Activated gamma-delta T cell treated with Interleukin-2 at 50 U/mL for 16 hours (primary cell): ENCODE measurements at places on chromosomes 6 and 20.

- no peak for DNase-seq
Measured at GRCh38 chr20:53304146-53304545, 289.5 kb downstream of the ZNF217 start.

- DNase-seq, result no peak
Measured at GRCh38 chr6:17910189-17910588, 77.2 kb downstream of the KIF13A start.

GRCh38 chr6:16336056-16336818 lies 97.8 kb downstream of the GMPR start:
- DNase-seq, result no peak

- no peak for DNase-seq
Measured at GRCh38 chr6:13680448-13680968, 31.1 kb downstream of the RANBP9 start.

DNA sequence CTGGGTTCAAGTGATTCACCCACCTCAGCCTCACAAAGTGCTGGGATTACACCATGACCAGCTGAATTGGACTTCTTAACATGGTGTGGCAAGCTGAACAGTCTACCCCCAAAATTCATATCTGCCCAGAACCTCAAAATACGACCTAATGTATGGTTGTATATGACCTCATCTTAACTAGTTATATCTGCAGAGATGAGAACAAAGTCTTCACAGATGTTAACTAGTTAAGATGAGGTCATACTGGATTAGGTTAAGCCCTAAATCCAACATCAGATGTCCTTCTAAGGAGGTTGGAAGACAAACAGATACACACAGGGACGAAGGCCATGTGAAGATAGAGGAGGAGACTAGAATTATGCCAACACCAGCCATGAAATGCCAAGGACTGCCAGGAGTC lies 102.5 kb downstream of the JPH2 start:
- no peak for DNase-seq

DNA sequence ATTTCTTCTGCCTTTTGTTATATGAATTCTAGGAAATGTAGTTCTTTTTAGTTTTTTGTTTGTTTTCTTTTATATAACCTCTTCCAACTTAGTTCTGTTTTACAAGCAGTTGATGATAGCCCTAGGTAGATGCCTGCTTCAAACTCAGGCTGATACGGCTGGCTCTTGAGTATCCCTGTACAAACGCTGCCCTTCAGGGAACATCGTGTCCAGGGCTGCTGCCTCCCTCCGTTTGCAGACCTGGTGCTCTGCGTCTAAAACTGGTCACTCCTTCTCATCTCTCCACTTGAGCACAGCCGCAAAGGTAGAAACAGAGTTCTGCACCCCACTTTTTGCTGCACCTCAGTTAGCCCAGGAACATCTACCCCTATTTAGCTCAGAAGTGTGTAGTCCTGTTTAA lies 310.1 kb downstream of the PRL start:
- no peak for DNase-seq

GRCh38 chr6:11722805-11723631 lies 55.6 kb downstream of the ADTRP start:
- DNase-seq, result no peak

DNA sequence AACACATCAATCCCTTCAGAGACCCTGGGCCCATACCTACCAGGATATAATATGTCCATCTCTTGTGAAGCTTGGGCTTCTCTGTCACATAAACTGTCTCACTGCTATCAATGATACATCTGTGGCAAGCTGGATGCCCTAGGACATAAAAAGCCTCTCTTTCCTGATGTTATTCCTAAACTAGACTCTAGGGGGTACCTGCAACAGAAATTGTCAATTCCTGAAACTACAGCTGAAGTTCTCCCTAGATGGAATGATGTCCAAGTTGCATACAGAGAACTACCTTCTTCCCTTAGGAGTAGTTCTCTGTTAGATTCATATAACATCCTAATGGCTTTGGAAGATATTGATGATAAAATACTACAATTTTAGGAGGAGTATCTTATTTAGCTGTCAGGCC lies 35.8 kb downstream of the TBX18 start:
- DNase-seq, result no peak

DNA sequence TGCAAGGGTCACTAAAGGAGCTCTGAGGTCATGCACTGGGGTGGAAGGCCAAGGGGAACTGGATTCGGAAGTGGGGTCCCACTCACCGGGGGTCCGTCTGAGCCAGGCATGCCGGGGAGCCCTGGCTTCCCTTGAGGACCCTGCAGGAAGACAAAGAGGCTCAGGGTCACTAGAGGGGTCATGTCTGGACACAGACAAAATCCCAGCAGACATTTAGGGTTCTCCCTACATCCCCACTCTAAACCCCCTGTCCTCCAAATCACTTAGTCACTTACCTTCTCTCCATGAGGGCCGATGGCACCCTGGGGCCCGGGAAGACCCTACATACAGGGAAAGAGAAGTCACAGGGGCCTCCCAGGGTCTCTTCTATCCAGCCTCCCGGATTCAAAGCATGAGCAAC lies 15.4 kb downstream of the COL11A2 start:
- DNase-seq, result no peak
